ENCODE measurements at places on chromosomes 2 and 18.

DNA sequence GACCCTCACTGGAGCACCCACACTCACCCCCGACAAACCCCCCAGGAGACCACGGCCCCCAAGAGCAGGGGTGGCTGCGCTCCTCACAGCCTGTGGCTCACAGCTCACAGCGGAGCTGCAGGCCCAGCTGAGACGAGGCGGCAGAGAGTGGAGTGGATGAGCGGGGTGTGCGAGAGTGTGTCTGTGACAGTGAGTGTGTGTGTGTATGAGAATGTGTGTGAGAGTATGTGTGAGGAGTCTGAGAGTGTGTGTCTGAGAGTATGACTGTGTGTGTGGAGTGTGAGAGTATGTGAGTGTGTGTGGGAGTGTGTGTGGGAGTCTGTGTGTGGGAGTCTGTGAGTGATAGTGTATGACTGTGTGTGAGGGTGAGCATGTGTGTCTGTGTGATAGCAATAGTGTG, 55.3 kb upstream of the ID2 start:
- peak; percentile 55 for DNase-seq

DNA sequence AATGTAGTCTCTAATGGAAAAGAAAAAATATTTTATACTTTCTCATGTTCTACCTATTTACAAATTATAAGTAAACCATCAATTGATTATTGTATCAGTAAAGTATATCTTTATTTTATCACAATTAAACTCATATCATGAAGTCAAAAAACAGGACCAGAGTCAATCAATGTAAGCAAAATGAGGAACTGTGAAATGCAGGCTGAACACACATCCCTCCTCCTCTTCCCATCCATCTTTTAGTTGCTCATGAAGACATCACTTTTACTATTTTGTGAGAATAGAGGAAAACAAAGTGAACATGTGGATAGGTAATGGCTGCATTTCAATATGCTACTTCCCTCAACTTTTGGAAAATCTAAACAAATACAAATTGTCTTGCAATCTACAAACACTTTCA, 188.8 kb upstream of the PGAP1 start:
- no peak for DNase-seq

GRCh38 chr2:236657215-236657614, 87.6 kb downstream of the ACKR3 start:
- DNase-seq = no peak

- DNase-seq = peak; percentile 86
These were observed 198.0 kb downstream of the NBAS start for GRCh38 chr2:15363142-15363541.

GRCh38 chr2:120436885-120437603, 91.1 kb downstream of the INHBB start:
- peak; percentile 35 for DNase-seq

GRCh38 chr2:151119374-151119773, 142.3 kb downstream of the RBM43 start:
- no peak for DNase-seq

- no peak for DNase-seq
These were observed at the start of gene TUBA3D for GRCh38 chr2:131475831-131476230. TUBA3D (plus strand) TSS chr2:131476119; CDS start chr2:131476200, 81 bp downstream.
